ENCODE measurements at places on chromosomes 2 and 18.

DNA sequence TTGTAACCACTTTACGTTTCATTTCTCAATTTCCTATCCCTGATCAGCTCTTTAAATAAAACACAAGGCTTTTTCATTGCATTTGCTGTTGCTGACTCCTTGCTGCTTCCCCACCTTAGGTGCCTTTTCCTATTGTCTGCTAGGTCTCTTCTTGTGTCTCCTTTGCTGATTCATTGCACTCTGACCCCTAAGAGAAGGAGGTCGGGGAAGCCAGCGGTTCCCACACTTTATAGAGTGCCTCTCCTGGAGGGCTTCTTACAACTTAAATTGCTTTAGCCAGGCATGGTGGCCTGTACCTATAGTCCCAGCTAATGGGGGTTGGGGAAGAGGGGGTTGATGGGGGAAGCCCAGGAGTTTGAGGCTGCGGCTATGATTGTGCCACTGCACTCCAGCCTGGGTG is 495.0 kb downstream of the DLGAP1 start:
- DNase-seq = no peak

DNA sequence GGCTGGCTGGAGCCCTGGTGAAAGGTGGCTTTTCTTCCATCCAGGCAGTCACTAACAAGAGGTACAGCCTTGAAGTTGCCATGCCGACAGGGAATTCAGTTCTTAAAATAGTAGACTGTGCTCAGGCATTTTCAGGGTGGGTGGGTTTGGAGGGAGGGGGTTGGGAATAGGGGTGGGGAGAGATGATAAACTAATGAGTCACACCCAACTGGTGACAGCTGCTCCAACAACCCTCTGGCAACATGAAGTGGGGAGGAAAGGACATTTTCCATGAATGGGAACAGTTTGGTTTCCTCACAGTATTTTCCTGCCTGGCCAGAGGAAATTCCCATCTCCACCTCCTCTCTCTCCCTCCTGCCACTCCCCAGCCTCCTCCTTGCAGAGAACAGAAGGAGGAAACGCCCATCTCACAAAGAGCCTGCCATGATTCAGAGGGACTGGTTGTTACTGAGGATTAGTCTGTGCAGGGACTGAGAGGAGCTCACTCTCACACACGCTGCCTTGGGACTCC is 113.0 kb upstream of the SLC1A4 start:
- no peak for DNase-seq

- no peak for DNase-seq
These were observed 94.8 kb upstream of the SERTAD2 start for GRCh38 chr2:64748561-64748960.

GRCh38 chr2:198213253-198213652 is 408.9 kb downstream of the PLCL1 start:
- no peak for DNase-seq

DNA sequence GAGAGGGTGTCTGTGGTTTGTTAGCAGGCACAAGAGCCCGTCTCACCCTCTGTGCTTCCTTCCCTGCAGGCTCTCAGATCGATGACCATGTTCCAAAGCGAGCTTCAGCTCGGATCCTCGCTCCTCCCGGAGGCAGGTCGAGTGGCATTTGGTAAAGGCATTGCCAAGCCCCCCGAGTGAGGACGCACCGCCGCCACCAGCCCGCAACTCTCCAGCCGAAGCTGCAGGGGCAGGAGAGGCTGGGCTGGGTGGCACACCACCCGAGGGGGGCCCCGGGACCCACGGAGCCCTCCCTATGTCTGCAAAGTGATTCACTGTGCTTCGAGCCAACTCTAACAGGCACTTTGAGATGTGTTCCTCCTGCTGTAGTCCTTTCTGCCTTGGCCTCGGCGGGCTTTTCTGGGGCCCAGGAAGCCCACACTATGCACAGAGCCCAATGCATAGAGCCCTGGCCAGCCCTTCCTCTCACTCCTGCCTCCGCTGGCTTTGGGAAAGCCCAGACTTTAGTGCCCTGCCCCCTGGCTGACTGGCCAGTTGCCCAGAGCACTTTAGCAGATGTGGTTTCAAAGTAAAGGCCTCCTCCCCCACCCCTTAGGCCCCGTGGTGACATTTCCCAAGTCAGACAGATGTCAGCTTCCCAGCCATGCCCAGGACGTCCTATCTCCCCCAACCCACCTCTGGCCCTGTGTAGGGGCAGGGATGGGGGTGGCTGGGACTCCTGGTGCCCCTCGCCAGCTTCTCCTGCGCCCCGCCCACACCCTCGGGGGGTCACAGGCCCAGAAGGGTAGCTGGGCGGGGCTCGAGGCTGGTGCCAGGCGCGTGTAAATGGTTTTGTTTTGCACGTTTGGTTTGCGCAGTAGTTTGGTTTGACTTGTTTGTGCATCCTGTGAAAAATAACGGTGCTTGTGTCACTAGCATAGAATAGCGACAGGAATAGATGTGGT is 23.3 kb upstream of the MAPRE3 start:
- no peak for DNase-seq

DNA sequence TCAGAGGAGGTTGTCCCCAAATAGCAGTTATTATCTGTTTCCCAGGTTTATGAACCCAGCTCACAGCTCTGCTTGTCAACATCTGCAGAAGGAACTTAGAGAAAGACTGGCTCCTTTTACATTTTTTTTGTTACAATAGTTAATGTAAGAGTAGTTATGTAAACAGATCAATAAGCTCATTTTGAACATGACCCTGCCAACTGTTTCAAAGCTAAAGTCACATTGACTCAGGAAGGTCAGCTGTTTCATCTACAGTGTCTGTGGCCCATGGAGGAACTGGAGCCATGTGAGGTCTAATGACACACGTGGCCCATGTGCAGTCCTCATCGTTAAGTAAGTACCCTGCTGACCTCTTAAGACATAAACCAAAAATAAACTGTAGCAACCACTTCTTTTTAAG is 97.1 kb downstream of the SH3RF3 start:
- no peak for DNase-seq

DNA sequence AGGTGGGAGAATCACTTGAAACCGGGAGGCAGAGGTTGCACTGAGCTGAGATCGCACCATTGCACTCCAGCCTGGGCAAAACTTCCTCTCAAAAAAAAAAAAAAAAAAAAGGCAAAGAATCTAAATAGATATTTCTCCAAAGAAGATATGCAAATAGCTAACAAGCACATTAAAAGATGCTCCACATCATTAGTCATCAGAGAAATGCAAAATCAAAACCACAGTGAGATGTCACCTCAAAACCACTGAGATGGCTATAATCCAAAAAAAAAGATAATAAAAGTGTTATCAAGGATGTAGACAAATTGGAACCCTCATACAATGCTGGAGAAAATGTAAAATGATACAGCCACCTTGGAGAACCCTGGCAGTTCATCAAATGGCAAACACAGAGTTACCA is 8.4 kb downstream of the ST8SIA5 start:
- DNase-seq = no peak

DNA sequence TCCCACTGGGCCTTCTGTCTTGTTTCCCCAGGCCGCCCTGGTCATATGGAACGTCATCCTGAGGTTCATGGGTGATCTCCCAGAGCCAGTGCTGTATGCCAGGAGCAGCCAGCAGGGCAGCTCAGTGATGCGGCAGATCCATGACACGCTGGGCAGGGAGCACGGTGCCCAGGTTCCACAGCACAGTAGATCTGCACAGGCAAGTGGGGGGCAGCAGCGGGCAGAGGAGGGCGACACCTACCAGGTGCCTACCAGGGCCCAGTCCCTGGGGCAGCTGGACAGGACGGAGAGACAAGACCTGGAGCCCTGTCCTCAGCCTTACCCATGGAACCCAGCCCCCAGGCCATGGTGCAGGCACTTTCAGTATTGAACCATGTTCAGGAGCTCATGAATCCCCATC is 36.1 kb upstream of the GPR17 start:
- no peak for DNase-seq

- no peak for DNase-seq
These were observed 350.2 kb downstream of the ZNF521 start for GRCh38 chr18:25001803-25002202.

DNA sequence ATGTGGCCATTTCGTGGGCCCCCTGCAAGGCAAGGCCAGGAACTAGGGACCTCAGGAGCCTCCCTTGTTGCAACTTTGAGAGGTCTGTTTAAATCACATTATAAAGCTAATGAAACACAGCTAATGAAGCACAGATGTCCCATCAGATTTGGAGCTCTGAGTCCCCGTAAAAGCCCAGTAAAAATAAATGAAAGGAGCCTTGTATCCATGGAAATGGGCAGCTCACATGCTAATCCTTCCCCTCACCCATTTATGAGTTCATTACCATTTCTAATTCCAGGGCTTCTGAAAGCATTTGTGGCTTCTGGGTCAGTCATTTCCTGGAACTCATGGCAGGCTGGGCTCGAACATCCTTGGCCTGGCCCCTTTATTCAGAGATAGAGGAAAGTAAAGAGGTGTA is 274.8 kb downstream of the SS18 start:
- DNase-seq = no peak

DNA sequence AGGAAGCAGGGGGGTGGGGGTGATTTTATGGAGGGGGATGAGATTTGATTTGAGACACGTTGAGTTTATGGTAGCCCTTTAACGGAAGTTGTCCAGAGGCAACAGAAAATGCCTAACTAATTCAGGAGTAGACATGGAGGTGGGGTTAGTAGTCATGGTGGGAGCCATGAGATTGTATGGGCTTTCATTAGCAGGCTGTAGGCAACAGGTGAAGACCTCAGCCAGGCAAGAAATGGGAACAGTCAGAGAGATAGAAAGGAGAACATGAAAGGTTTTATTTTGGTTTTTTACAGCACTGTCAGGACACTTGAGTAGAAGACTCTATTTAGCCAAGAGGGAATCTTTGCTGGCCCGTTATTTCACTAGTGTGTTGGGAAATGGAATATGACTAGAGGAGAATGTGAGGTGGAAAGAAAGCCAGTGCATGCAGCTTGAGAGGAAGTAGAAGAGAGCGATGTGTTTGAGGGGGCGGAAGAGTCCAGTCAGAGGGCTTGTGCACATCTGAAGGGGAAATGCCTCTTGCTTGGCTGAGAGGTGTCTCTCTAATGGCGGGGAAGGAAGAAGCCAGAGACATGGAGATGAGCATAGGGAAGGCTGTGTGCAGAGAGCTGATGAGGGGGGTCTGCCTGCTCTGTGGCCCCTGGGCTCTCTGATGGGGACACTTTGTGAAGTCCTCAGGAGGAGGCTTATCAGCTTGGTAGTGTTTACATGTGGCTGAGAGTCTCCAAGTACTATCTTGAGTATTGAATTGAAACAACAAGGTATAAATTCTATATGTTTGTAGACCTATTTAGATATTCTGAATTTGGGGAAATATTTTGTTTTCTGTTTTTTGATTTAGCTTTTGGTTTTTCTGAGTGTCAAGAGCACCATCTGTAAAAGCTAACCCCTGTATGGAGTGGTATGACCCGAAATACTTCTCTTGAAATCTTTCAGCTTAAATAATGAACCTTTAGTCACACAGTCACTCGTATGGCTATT is 66.9 kb upstream of the ITM2C start:
- peak; percentile 9 for DNase-seq

GRCh38 chr2:72727356-72727755 is 98.5 kb downstream of the EXOC6B start:
- no peak for DNase-seq

- DNase-seq = no peak
These were observed 1339.8 kb downstream of the DPP10 start for GRCh38 chr2:115782286-115782685.

GRCh38 chr2:49113046-49113445 is 41.3 kb downstream of the FSHR start:
- no peak for DNase-seq

- no peak for DNase-seq
These were observed 83.3 kb downstream of the CACNB4 start for GRCh38 chr2:152015552-152015951.

- DNase-seq = no peak
These were observed 331.0 kb downstream of the CDH2 start for GRCh38 chr18:27845897-27846296.

DNA sequence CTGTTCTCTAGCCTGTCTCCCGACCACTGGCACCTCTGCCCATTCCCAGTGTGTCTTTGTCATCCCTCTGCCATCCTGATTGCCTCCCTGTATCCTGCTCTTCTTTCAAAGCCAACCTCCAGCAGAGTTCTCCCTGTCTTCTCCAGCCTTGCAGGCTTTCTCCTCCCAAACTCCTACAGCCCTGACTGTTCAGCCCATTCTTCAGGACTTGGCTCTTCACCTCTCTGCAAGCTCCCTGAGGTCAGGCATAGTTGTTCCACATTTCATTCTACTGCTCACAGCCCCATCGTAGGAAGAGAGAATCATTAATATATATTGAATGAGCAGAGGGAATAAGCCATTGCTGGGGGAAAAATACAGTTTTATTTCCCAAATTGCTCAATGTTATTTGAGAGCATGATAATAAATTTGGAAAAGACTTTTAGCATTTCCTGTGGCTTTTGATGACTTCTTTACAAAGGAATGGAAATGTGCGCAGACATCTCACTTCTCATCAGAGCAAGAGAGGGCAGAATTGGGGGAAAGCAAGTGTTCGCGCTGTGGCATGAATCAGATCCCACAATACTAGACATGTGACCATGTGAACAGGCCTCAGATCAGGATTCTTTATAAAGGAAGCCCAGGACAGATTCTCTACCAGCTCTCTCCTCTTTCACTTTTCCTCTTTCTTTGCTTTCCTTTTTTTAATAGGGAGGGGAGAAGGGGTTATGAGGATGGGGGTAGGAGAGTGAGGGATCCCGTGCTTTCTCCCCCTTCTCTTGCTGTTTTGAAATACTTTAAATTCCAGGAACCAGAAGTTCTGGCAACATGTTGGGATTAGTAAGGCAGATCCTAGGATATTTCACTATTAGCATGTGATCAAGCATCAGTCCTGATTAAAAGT is 37.4 kb downstream of the EPAS1 start:
- DNase-seq = no peak

DNA sequence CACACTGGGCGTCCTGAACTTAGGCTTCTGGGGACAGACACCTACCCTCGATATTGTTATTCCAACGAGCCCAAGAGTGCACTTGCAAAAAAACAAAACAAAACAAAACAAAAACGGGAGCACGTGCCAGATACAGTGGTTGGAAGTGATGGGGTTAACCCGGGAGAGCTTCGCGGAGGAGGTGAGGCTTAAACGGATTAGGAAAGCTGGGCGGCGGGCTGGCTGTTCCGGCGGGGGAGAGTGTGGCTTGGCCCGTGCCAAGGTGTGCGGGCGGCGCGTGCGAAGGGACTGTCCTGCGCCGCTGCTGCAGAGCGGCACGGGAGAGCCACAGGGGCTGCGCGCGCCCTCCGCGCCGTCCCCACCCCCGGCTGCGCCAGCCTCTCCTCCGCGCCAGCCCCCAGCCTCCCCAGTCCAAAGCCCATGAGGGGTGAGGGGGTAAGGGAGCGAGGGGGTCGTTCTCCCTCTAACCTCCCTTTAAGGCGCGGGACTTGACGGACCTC is 1.5 kb upstream of the SLC30A3 start:
- no peak for DNase-seq

Measured in CD4-positive, alpha-beta T cell treated with Interferon alpha-2 for 1 hour (primary cell).